Dermis blood vessel endothelial cell (primary cell): ENCODE measurements at places on chromosomes 2 and 18.

GRCh38 chr2:200454927-200455801 lies 54.7 kb downstream of the KCTD18 start:
- DNase-seq, result peak; percentile 7

DNA sequence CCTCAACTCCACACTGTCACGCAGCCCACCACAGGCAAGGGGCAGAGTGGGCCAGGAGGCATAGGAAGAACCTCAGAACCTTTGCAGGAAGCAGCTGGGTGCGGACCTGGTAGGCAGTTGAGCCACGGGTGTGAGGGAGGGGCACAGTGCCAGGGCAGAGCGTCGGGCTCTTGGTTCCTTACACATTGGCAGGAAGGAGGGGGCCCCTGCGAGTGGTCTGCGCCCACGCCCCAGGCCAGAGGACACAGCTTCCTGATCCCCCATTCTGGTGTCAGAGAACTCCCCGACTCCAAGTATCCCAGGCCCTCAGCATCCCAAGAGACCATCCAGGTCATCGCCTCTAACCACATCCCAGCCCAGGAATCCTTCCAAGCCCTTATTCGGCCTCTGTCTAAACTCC lies 61.5 kb downstream of the TNS1 start:
- DNase-seq, result no peak

DNA sequence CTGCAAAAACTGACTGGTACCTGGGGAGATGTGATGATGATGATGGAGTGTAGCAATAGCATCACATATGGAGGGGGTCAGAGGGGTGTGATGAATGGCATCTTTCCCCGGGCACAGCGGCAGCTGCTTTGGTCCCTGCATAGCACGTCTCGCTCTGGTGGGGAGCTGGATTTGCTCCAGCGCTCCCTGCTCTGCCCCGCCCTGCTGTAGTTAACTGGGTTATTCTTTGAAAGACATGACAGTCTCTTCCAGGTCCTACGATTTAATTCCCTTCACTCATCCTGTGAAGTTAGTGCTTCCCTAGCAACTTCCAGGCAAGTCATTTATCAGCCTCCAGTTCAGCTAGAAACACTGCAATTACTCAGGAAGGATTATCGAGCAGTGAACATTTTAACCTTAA lies 463.1 kb downstream of the TSN start:
- DNase-seq, result no peak

GRCh38 chr2:196331143-196331542 lies 159.8 kb upstream of the STK17B start:
- DNase-seq, result peak; percentile 85

DNA sequence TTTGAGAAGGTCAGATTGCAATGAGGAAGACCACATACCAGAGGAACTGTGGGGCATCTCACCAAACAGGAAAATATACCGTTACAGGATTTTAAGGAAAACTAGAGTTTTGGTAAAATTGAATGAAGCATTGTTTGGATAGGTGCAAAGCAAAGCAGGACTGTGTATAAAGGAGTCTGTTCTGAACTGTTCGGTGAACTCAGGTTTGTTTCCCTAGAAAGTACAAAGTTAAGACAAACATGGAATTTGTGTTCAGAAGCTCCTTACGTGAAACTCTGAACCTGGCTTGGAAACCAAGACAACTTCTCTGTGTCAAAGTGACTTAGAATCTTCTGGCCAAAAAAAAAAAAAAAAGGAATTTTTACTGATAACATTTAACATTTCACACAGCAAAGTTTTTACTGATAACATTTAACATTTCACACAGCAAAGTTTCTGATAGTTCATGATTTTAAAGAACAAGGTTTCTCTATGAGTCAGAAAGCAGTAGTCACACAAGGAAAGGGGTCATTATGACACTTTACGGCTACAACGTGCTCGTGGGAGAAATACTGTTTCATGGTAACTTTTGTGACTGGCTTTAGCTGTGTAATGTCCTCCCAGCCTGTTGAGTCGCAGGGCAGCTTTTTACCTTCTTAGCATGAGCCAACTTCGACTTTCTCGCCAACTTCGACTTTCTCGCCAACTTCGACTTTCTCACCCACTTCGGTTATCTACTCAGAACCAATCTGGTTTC lies 21.2 kb upstream of the TET3 start:
- DNase-seq, result no peak

- DNase-seq, result no peak
Measured at GRCh38 chr2:145654156-145654555, 1134.2 kb upstream of the ZEB2 start.

GRCh38 chr2:19321946-19322345 lies 36.5 kb downstream of the OSR1 start:
- DNase-seq, result no peak

- DNase-seq, result no peak
Measured at GRCh38 chr2:88211003-88211808, 41.1 kb downstream of the THNSL2 start.

DNA sequence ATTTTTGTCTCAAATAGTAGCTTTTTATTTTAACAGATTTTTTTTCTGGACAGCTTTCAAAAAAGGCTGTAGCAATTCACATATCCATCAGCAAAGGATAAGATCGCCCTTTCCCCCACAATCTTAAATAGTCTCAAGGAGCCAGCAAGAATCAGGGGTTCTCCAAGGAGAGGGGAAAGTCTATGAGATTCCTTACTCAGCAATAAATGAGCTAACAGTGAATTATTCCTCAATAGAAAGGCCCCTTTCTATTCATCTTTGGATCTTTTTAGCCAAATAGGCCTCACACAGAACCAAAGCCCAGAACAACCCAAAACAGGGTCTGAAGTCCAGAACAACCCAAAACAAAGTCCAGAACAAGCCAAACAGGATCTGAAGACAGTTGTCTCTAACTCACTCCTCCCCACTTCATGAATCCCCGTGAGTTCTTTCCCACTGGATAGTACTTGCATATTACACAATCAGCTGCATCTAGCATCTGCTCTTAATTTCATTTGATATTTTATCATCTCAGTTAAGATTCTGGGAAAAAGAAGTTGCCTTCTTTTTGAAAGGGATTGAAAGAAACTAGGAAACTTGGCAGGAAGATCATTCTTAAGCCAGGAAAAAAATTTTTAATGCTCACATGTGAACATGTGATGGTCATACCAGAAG lies 3.4 kb upstream of the DHRS9 start:
- no peak for DNase-seq

- DNase-seq, result no peak
Measured at GRCh38 chr18:31125878-31126277, 23.7 kb upstream of the DSC2 start.

DNA sequence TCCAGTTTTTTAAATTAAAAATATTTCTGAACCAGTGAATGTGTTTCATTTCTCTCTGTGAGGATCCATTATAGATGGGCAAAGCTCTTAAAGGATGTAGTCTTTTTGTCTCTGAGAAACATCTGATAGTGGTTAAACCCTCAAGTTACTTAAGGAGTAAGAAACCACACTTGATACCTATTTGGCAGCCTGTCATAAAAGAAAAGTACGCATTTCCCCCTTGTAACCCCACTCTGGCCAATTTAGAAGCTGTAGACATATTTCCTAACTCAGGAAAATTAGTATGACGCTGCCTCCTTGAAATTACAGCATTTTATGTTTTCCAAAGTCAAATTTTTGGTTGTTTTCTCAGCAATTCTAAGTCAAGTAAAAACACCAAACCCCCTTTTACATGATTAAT lies 2.0 kb downstream of the STAT4 start:
- no peak for DNase-seq

GRCh38 chr18:12403601-12404506 lies 3.9 kb upstream of the PRELID3A start:
- DNase-seq, result peak; percentile 70

DNA sequence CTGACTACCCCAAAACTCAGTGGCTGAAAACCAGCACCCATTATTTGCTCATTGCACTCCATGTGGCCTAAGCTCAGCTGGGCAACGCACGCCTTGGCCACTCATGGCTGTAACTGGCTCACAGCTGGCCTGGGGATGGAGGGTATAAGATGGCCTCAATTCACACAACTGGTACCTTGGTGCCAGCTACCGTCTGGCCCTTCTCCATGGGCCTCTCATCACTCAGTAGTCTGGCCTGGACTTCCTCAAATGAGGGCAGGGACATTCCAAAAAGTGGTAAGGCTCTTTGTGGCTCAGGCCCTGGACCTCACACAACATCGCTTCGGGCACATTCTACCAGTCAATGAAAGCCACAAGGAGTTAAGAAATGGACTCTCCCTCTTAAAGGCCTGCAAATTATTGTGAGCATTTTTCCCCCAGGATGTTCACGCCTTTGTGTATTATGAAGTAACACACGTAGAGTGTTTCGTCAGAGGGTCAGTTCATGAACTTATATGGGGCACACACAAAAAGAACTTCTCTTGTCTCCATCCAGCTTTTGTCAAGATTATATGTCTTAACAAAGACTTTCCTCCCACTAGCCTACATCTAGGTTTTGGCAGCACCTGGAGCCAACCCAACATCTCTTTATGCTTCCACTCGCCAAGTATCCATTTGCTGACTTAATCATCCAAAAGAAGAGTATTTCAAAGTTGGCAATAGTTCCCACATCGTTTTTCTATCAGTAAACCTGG lies 145.2 kb downstream of the CCBE1 start:
- DNase-seq, result no peak

GRCh38 chr2:129178356-129178755 lies 801.1 kb upstream of the RAB6C start:
- no peak for DNase-seq

DNA sequence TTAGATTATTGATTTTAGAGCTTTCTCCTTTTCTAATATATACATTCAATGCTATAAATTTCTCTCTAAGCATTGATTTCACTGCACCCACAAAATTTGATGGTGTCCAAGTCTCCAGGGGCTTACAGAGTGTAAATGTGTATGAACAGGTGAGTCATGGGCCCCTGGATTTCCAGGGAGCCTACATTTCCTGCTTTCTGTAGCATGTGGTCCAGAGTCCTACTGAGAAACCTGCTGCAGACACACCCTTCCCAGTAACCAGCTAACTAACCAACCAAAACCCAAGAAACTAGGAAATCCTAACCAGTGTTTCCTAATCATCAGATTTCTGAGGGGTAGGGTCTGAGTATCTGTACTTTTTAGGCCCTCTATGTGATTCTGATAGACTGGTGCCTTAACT lies 39.5 kb upstream of the TANC1 start:
- DNase-seq, result no peak

DNA sequence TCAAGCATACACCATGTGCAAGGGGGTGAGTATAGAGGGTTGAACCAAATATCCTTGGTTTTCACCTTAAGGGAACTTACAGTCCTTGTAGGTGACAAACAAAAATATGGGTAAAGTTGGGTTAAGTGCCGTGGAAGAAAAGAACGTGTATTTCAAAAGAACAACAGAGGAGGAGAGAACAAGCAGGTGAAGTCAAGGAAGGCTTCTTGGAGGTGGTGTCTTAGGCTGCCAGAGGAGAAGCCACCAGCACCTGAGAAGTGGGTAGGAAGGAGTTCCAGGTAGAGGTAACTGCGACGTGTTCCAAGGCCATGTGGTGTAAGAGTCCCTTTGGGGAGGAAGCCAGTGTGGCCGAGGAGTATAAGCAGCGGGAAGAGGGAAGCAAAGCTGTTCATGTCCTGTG lies 27.2 kb downstream of the CABLES1 start:
- DNase-seq, result no peak

DNA sequence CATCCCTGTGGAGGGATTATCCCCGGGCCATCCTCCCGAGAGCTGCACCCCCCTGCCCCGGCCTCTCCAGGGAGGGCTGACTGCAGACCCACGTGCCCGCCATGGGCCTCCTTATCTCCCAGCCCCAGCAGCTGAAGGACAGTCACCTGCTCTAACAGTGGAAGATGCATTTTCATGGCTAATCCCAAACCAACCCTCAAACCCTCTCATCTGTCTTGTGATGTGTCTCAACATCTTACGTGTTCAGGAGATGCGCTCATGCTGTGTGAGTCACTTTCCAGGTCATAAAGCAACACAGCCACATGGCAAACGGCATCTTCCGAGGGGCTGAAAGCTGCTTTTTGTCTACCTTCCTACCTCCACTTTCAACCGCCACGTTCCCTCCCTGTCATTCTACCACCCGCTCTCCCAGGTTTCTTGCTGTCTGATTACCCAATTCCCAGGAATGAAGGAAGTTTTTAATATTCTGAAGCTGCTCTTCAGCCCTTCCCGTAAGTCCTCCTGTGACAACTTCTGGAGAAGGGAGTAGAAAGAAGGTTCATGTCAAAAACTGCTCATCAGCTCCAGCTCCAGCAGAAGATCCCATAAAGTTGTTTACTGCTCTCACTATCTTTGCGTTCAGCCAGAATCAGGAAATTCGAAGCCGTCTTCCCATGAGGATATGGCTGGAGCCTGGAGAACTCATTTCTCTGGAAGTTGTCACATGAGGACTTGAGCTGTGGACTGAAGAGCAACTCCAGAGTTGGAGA lies 54.5 kb downstream of the MBP start:
- no peak for DNase-seq

DNA sequence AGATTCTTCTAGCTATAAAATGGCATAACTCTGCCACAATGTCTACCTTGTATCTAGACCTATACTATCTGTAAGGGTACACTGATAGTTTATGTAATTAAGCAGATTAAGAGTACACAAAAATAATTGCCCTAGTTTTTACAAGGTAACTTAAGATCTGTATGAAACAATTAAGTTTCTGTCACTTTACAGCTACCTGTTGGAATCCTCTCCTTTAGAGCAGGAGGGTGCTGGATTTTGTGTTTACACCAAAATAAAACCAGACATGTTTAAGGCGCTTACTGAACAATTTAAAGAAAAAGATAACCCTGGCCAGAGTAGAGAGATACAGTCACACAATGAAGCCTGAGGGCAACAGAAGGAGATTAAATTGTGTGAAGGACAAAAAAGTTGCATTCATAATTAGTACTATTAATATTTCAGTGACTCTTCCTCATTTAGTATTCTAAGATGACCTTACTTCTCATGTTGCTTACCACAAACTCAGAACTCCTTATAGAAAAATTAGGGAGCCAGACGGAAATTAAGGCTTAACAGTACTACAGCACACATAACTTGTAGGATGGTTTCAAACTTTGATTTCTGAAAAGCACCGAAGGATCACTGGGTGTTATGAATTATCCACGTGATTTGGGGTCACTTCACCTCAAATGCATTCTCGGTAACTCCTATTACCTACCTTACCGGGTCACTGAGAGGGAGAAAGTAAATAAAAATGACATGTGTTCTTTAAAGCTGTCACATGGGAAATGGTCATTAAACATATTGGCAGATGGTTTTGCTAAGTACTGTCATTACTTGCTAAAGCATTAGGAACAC lies 1.0 kb downstream of the DARS1 start:
- no peak for DNase-seq

GRCh38 chr2:119996148-119996547 lies 16.7 kb upstream of the EPB41L5 start:
- DNase-seq, result no peak

DNA sequence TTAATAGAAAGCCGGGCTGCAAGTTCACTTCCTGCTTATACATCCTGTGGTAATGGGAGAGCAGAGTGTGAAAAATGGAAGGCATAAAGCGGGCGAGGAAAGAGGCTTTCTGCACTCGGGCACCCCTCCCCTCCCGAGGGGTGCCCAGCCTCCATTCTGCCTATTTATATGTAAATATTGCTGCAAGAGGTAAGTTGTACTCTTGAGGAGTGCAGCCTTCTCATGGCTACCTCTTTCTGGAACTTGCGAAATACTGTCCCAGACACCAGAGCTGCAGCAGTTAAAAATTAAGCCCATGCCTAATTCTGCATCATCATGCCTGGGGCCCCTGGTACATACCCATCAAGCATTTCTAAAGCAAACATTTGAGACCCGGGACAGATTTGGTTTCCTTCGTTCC lies 156.0 kb downstream of the GBX2 start:
- no peak for DNase-seq
